Immature natural killer cell (primary cell): ENCODE measurements at places on chromosomes 1 and 21. TPM values are rescaled to one million over a fixed set of nuclear protein-coding genes. Genes with fewer than 3 reads are reported as not detected.

DNA sequence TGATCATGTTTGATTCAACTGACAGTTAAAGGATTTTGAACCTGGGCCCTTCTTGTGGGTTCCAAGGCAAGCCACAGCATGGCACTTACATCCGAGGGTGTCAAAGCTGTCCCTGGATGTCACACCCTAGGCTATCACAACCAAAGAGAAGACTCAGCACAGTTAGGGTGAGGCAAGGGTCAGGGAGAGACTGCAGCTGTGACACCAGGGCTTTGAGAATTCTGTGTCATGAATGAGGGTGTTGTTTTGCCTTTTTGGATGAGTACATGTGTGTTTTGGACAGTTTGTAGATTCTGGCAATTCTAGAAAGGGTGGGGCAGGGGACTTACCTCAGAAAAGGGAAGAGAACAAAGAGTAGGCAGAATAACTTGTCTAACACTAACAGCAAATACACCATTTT lies 37.8 kb upstream of the ZNF326 start:
- H3K4me1 ChIP-seq = peaks cover 38% of the 10 kb centered on the region
- peak overlapping the region; percentile 35 for H3K4me3 ChIP-seq
- no peaks in the 10 kb centered on the region for H3K36me3 ChIP-seq

DNA sequence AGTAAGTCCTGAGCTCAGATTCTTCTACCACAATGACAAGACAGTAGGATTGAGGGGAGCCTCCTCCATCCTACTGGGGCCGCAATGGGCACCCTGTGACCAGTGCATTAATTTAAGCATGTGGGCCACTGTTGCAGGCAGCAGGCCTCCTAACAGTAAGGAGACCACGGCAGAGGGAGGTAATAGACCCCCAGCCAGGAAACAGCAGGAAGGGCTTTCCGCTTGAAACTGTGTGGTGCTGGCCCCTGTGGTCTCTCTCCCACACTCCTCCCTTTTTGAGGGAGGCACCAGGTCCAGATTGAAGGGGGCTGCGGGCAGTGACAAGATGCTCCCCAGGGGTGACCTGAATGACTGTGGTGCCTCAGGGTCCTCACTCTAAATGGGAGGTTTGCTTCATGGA lies 1.7 kb upstream of the CLDN19 start:
- no peaks in the 10 kb centered on the region for H3K4me1 ChIP-seq
- DNase-seq = no peak
- no peak overlapping the region for H3K27ac ChIP-seq
- H3K36me3 ChIP-seq = peaks cover 3% of the 10 kb centered on the region
- H3K4me3 ChIP-seq = no peak overlapping the region

DNA sequence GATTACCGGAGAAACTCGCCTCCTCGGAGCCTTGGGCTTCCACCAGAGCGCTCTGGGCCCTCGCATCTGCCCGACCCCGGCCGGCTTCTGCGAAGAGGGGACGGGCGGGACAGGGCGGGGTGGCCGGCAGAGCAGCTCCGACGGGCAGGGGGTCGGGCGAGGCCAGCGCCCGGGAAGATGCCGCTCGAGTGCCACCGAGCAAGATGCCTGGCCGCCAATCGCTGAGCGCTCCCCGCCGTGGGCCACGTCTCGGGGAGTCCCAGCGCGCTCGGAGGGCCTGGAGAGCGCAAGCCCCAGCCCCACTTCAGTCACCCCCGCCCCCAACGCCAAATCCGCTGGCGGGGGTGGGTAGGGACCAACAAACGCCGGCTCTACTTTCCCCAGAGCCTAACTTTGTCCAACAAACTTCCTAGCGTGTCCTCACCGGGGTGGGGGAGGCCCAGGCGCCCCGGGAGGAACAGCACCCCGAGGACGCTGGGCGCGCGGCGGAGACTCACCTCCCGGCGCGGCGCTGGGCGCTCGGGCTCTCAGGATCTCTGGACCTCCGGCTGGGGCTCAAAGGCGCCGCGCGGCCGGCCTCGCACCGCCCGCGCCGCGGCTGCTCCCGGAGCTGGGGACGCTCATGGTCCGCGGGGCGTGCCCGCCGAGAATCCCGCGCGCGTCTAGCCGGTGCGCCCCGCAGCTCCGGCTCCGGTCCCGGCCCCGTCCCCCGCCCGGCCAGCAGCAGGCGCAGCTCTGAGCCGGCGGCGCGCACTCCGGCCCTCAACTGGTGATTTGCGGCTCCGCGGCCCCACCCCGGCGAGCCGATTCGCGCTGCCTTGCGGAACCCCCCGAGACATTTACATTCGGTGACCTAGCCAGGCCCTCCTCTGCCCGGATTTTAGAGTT lies at the start of gene BCAR3:
Gene BCAR3 (minus strand): TSS at position 737 of the 888 bp plus-strand sequence. CDS start 6,907 bp downstream, outside the sequence.
- H3K4me1 ChIP-seq = peaks cover 11% of the 10 kb centered on the region
- H3K27ac ChIP-seq = peak within 1 kb of the TSS; percentile 8
- no peaks in the 10 kb centered on the region for H3K36me3 ChIP-seq

GRCh38 chr1:185551008-185551407 lies 183.2 kb upstream of the HMCN1 start:
- no peak for DNase-seq
- peaks cover 7% of the 10 kb centered on the region for H3K36me3 ChIP-seq
- peaks cover 2% of the 10 kb centered on the region for H3K27me3 ChIP-seq
- H3K4me1 ChIP-seq = peaks cover 6% of the 10 kb centered on the region
- H3K27ac ChIP-seq = no peak overlapping the region
- H3K4me3 ChIP-seq = no peak overlapping the region

DNA sequence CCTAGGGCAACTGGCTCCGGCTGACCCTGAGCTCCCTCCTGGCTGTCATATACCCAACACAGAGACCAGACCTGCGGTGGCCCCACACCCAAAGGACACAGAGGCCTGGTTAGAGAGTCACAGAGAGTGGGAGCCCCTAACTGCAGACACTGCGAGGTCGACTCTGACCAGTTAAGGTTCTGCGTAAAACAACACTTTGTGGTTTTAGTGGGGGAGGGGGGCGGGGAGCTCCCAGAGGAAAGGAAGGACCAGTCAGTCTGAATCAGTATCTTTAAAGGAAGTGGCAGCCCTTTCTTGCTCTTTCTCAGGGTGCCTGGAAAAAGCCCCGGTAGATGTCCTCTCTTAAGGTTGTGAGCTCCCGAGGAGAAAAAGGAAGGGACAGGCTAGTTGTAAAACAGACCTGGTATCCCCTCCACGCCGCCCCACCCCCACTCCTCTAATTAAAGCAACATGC lies 2.4 kb downstream of the SSBP3 start:
- no peak for DNase-seq
- peak overlapping the region; percentile 82 for H3K4me3 ChIP-seq
- peaks cover 78% of the 10 kb centered on the region for H3K4me1 ChIP-seq

GRCh38 chr1:8191474-8191873 lies 126.4 kb upstream of the SLC45A1 start:
- H3K27me3 ChIP-seq = peaks cover 1% of the 10 kb centered on the region
- no peak overlapping the region for H3K4me3 ChIP-seq
- no peaks in the 10 kb centered on the region for H3K4me1 ChIP-seq
- DNase-seq = no peak
- H3K27ac ChIP-seq = no peak overlapping the region

DNA sequence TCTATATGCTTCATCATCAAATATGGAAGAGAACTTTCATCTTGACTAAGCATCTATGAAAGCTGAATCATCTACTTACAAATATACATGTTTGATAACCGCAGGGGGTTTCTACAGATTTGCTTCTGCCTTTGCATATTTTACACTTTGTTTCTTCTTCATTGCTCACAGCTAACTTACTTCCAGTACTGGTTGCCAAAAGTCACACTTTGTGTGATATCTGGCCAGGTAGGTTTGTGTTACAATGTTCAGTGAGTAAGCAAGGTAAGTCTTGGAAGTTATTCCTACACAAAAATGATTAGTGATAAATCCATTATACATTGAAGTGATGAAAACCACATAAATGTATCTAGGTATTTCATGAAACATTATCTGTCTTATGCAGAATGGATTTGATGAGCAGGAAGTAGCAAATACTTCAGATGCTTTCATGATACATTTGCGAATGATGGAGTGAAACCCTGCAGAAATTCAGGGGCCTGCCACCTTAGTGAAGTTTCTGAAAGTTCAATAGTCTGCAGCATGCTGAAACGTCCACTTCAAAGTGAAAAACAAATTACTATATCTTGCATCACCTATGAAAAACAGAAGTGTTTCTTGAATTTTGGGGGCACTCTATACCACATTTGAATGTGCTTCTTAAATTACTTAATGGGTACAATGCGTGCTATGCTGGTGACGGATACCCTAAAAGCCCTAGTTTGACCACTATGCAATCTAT lies 187.3 kb downstream of the ATP6V1G3 start:
- H3K36me3 ChIP-seq = no peaks in the 10 kb centered on the region
- H3K4me3 ChIP-seq = no peak overlapping the region
- H3K27me3 ChIP-seq = no peaks in the 10 kb centered on the region
- no peak for DNase-seq
- H3K27ac ChIP-seq = no peak overlapping the region
- no peaks in the 10 kb centered on the region for H3K4me1 ChIP-seq

- H3K27ac ChIP-seq = peak overlapping the region; percentile 97
- DNase-seq = peak; percentile 85
- peaks cover 7% of the 10 kb centered on the region for H3K36me3 ChIP-seq
These were observed 1.2 kb downstream of the SYTL1 start for GRCh38 chr1:27342778-27343638.

The OR6K3 gene
- not detected for polyA plus RNA-seq

The NBPF20 gene
- polyA plus RNA-seq = 0.09 TPM

The OR2T11 gene
- not detected for polyA plus RNA-seq

The ANKRD45 gene
- not detected for polyA plus RNA-seq
